ENCODE measurements at places on chromosomes 1 and 21.

- DNase-seq, result no peak
Measured at GRCh38 chr1:40381268-40382107, 8.0 kb downstream of the SMAP2 start.

DNA sequence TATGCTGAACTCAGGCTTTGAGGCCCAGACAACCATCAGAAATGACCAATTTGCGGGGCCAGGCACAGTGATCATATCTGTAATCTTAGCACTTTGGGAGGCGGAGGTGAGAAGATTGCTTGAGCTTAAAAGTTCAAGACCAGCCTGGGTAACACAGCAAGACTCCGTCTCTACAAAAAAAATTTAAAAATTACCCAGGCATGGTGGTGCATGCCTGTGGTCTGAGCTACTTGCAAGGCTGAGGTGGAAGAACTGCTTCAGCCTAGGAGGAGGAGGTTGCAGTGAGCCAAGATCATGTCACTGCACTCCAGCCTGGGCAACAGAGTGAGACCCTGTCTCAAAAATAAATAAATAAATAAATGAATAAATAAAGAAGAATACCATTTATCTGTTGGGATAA is 156.5 kb downstream of the EIF4G3 start:
- DNase-seq, result no peak

GRCh38 chr1:75430526-75430925 is 180.4 kb downstream of the SLC44A5 start:
- no peak for DNase-seq

DNA sequence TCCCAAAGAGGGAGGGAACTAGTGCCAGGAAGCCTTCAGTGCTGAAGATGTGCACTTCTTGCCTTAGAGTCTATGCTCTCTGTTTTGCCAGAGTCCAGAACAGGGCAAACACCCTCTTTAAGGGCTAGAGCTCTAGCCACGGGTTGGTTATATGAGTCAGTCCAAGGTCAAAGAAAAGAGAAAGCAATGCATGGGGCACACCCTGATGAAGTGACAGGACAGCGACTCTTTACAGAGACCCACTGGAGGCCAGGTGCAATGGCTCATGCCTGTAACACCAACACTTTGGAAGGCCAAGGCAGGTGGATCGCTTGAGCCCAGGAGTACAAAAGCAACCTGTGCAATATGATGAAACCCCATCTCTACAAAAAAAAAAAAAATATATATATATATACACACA is 86.1 kb downstream of the TGFBR3 start:
- DNase-seq, result no peak

- no peak for DNase-seq
Measured at GRCh38 chr1:59986516-59987310, 60.1 kb upstream of the CYP2J2 start.

- no peak for DNase-seq
Measured at GRCh38 chr1:181767001-181767708, 283.8 kb downstream of the CACNA1E start.

DNA sequence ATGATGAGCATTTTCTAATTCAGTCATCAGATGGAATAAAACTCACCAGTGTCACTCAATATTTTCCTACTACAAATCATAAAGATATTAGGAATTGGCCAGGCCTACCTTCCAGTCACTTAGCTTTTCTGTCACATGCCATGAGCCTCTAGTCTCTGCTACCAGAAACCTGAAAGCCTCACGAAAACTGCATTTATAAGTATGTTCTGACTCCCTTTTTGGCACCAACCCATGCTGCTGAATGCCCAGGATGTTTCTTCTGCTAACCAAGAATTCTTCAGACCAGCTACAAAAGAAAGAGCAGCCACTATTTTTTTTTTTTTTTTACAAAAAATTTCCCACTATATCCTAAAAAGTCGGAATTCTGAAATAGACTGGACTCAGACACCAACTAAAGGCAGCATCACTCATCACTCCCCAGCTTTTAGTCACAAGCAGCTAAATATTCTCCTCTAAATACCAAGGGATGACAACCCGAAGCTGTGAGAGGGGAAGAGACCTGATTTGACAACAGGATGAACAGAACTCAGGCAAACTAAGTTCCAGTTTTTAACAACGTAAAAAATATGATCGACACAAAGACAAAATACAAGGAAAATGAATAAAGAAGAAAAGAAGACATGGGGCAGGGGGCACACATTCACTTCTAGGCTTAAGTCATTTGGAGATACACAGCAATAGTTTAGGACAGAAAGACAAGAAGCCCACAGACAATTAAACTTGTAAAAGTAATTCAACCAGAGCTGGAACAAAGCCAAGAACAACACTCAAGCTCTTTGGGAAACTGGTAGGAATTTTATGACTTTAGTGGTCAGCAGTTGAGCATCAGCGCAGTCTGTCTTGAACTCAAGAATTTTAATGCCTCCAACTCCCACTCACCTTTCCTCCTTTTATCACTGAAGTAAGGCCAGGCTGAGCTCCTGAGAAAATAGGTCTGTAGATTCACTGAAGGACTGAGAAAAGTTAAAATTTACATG is 1.7 kb downstream of the DCAF8 start:
- peak; percentile 9 for DNase-seq

GRCh38 chr21:31744182-31744800 is 12.4 kb upstream of the SCAF4 start:
- DNase-seq, result no peak

DNA sequence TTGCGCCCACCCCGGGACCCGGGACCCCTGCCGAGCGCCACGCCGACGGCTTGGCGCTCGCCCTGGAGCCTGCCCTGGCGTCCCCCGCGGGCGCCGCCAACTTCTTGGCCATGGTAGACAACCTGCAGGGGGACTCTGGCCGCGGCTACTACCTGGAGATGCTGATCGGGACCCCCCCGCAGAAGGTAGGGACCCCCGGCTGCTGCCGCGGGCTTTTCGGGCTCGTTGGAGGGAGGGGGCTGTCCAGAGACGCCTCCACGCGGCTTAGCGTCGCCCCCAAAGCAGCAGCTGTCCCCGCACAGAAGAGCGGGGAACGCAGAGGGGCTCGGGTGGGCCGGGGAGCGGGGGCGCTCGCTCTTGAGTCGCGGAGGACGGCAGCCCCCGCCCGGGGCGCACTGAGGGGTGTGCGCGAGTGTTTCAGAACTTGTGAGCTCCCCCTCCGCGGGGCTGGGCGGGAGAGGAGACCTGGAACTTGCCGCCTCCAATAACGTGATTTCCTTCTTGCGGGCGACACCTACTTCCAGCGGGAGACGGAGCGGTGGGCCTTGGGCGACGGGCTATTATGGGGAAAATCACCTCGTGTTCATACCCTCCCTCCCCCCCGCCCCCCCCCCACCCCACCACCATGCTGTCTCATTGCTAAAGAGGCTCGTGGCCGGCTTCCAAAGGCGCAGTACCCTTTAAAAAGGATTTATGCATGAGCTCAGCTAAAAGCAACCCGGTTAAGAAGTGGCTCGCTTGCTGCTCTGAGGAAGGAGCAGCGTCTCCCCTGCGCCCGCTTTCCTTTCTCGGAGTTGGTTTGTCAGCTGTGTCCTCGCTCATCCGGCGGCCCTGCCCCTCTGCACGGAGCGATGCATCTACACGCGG is 664 bp downstream of the BACE2 start:
- peak; percentile 36 for DNase-seq

GRCh38 chr1:8047112-8047511 is 21.0 kb upstream of the ERRFI1 start:
- no peak for DNase-seq

GRCh38 chr1:221497046-221497445 is 244.8 kb downstream of the DUSP10 start:
- no peak for DNase-seq

GRCh38 chr1:51829058-51829457 is 49.5 kb downstream of the NRDC start:
- no peak for DNase-seq

DNA sequence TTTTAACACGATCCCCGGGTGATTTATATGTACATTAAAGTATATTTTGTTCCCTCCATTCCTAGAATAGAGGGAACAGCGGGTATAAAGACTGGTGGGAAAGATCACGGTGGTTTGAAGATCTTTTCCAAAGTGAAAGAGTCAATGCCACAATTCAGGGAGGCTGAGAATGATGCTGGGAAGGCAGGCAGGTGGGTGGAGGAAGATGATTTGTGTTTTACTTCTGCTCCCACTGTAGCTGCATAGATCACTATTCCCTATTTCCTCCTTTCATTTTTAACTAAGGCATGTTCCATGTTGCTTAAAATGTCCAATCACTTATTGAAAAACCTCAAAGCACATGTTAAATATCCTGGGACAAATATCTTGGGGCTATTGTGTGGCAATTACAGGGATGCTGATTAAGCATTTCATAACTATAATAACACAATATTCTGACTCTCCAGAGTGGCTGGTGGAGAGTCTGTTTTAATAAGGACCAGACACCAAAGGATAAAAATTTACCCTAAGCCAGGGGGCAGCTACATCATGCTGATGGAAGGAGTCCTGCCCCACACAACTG is 8.4 kb upstream of the LYST start:
- no peak for DNase-seq

DNA sequence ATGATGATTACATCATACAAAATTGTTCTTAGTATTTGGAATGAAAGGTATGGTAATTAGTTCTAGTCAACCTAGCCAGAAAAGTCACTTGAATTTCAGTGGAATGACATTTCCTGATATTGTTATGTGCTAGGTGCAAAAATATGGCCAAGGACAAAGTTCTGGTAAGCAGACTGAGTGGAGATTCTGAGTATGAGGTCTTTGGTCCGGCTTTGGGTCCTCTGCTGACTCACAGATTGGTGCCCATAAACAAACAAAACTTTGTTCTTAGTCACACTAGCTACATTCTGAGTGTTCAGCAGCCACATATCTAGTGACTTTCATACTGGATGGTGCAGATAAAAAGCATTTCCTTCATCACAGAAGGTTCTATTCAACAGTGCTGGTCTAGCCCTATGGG is 206.1 kb downstream of the ZNF648 start:
- DNase-seq, result no peak

DNA sequence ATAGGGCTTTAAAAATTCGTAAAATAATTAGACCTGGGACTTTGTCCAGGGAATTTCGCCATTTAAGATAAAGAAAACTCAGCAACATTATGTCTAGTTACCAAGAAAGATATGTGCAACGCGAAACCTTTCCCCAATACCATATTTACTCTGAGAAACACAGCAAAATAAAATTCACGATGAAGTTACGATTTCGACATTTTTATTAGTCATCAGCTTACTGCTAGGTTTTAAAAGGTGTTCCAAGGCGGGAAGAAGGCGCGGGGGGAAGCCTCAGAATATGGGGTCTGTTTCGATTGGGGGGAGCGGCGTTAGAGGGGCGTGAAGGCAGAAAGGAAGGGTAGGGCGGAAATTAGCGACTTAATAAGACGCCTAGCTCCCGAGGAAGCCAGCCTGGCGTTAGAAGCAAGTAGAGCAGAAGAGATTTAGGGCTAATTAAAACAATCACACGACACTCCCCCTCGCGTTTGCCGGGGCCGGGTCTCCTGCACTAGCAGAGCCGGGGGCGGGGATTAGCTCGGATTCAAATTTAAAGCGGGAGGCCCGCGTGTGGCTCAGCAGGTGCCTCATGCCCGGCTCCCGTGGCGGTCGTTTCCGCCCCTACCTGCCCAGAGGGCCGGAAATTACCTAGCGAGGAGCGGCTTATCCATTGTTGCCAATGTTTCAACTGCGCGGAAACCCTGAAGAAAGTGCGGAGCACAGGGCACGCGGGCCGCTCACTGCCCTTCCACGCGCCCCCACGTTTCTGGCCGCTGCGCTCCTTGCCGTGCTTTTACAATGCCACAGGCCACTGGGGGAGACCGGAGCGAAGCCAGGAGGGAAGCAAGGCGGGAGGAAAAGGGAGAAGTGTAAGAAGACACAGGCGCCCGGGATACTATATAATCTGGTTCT is 795 bp upstream of the POU2F1 start:
- peak; percentile 91 for DNase-seq

DNA sequence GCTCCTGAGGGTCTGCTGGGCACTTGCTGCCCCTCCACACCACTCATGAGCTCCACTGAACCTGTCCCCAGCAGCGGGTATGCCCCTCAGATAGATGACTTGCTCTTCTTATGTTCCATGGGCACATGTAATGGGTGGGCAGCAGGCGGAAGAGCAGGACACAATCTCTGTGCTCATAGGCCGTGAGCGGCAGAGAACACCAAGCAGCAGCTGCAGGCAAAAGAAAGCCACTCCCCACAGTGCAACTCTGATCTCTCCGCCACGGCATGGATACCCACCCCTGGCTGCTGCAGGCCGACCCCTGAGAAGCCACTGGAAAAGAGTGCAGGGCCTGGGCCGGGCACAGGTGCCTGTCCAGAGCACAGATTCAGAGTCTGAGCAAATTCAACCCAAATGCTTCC is 135.2 kb upstream of the RUNX3 start:
- no peak for DNase-seq

- no peak for DNase-seq
Measured at GRCh38 chr1:26582836-26583460, 53.4 kb downstream of the RPS6KA1 start.

DNA sequence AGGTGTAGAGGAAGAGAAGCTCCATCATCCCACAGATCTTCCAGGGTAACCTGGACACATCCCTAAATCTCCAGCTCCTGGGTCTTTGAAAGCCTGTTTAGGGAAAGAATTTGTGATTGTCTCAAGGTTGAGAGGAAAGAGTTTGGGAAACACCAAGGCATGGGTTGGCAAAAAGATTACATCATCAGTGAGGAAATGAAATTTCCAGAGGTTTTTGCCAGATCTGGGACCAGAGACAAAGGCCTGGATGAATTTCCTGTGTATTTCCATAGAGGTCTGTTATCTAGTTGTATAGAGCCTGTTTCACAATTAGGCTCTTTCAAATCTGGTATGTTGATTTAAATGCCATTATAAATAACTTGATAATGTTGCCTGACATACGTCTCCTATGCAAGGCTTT is 82.3 kb downstream of the GPR89B start:
- DNase-seq, result no peak

DNA sequence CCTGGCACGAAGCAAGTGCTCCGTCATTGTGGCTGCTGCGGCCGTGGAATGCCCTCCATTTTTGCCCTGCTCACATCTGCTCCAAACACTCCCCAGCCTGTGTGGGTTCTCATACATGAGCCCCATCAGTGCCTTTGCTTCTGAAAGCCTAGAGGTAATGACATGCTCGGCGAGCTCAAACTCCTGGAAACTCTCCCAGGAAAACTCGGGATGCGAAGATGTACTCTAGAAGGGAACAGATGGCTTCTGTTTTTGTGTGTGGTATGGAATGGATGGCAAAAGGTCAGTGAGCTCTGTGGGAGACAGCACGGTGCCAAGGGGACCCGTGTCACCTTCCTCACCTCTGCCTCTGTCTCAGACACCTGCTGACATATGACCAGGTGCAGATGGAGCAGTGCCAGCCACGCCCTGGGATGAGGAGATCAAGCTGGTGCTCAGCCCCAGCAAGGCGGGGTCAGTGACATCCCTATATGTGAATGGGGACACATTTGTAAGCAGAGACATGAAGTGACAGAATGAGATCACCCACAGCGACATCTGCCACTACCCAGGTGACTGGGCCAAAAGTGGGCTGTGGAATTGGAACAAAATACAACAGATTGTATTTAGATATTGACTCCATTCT is 84.1 kb upstream of the COX20 start:
- peak; percentile 40 for DNase-seq

GRCh38 chr1:31627301-31627929 is 9.9 kb downstream of the HCRTR1 start:
- DNase-seq, result no peak

GRCh38 chr21:46304955-46305354 is 18.7 kb downstream of the C21orf58 start:
- DNase-seq, result no peak

GRCh38 chr1:38477811-38478210 is 381.8 kb downstream of the RRAGC start:
- DNase-seq, result no peak

- no peak for DNase-seq
Measured at GRCh38 chr1:175073061-175073460, 5.4 kb downstream of the TNN start.
